ENCODE measurements at places on chromosomes 3 and 15. TPM values are rescaled to one million over a fixed set of nuclear protein-coding genes. Genes with fewer than 3 reads are reported as not detected.

TGM4 gene
- total RNA-seq = not detected

DNA sequence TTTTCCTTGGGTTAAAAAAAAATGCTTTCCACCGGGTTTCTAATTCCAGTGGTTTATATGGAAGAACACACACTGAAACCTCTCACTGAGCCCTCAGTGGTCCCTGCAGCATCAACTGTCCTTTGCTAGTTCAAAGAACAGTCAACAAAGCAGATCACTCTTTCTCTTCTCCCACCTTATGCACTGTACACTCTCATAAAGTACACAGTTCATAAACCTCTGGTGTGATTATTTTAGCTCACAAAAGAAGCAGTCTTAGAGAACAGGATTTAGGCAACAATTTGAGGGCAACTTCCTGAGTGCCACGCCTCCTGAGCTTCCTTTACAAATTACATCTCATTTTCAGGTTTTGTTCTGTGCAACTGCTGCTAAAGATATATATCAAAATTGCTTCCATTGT, 728.4 kb upstream of the GOLIM4 start:
- H3K4me1 ChIP-seq = no peaks in the 10 kb centered on the region
- H3K36me3 ChIP-seq = no peaks in the 10 kb centered on the region
- no peak overlapping the region for H3K27ac ChIP-seq
- no peak overlapping the region for H3K4me3 ChIP-seq
- no peaks in the 10 kb centered on the region for H3K27me3 ChIP-seq
- no peak for DNase-seq

- no peak overlapping the region for H3K4me3 ChIP-seq
- no peaks in the 10 kb centered on the region for H3K27me3 ChIP-seq
- peak overlapping the region; percentile 52 for H3K27ac ChIP-seq
- peaks cover 63% of the 10 kb centered on the region for H3K36me3 ChIP-seq
- peaks cover 61% of the 10 kb centered on the region for H3K4me1 ChIP-seq
- DNase-seq = no peak
Observed at GRCh38 chr3:129173725-129174124, 10.0 kb downstream of the CNBP start.

DNA sequence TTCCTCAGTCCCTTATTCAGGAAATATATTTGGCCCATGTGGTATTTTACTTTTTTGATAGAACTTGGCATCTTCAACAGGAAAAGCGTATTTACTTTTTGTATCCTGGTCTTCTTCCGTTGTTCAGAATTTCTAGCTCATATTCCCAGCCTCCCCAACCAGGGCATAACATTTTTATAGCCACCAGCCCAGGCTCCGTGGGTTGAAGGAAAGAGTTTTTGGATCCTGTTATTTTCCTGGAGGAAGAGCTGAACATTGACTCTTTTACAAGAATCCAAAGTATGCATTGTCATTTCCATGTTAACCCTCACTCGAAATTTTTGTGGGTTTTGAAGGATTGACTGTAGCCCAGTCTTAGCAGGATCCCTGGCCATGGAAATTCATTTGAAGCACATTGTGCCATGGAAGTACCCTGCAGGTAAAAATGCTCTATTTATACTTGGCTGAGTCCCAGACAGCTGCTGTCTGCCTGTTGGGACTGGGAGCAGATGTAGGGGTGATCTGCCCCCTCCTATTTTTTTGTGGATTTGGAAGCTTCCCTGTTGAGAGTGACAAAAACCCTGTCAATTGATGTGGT, 98.8 kb downstream of the AKAP13 start:
- H3K27ac ChIP-seq = no peak overlapping the region
- no peak overlapping the region for H3K4me3 ChIP-seq
- no peak for DNase-seq
- peaks cover 55% of the 10 kb centered on the region for H3K4me1 ChIP-seq

DNA sequence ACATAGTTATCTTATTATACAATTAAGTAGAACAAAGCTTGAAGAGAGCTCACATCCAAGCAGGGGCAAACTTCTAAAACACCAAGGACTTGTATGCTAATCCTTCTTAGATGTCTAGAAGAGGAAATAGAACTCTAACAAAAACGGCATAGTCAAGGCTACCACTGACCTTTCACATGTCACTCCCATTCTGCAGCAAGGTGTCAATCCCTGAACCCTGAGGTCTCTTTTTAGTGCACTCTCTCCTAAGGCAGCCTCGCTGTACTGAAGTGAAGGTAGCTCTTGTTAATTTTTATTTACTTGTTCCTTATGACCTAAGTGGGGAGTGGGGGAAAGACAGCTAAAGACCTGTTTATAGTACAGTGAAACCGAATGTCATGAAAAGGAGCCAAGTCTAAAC, 506.5 kb downstream of the FOXP1 start:
- H3K36me3 ChIP-seq = peaks cover 3% of the 10 kb centered on the region
- H3K4me1 ChIP-seq = peaks cover 41% of the 10 kb centered on the region
- DNase-seq = no peak
- H3K27me3 ChIP-seq = no peaks in the 10 kb centered on the region
